ENCODE measurements at places on chromosomes 7 and 10.
A peak's percentile ranks its signal among the peaks of the same experiment; 100 is the strongest.

DNA sequence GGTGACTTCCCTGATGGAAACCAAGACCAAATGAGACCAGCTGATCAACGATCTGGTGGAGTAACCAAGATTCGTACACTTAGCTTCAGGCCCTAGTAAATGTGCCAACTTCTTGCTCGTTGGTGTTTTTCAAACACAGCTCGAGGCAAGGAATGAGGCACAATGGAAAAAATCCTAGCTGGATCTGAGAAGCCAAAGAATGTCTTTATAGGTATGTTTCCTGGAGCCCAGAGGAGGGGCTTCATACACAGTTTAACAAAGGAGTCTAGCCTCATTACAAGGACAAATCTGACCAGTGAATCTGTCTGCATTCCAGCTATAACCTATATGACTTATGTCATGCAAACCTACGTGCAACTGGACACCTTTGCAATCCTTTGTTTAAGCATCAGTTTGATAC lies 3.7 kb downstream of the COL17A1 start:
- no peak for DNase-seq

GRCh38 chr10:69558559-69558958 lies 14.7 kb downstream of the NEUROG3 start:
- DNase-seq = no peak

DNA sequence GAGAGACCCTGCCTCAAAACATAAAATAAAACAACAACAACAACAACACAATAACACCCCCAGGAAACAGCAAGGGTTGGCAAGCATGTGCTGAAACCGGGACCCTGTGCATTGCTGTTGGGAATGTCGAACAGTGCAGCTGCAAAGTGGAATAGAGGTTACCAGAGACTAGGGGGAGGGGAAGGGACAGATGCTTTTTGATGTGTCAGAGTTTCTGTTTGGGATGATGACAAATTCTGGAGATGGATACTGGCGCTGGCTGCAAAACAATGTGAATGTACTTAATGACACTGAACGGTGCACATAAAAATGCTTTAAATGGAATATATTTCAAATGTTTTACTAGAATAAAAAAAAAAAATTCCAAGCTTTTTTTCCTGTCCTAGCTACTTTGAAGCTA lies 241.8 kb downstream of the TEX36 start:
- no peak for DNase-seq

- DNase-seq = no peak
Observed at GRCh38 chr10:131845505-131846239, 55.1 kb upstream of the PPP2R2D start.

GRCh38 chr7:85186083-85186520 lies 754 bp downstream of the SEMA3D start:
- DNase-seq = no peak

DNA sequence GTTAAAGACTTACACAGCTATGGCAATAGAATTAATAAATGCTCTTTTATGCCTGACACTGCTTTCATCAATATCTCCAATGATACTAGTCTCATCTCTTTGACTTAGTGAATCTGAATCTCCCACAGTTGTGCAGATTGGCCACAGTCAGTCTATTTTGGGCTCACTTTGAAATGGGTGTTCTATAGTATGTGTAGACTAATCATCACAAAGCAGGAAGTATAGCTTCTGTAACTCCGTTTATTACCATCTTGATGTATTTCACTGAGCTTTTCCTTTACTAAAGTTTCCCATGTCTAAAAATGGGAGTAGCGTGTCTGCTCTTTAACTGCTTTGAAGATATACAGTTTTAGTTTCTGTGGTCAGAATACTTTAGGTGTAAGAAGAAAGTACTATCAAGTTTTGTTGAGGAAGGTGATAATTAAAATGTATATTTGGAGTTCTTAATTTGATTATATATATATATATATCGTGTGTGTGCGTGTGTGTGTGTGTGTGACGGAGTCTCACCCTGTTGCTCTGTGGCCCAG lies 70.1 kb downstream of the ST7 start:
- DNase-seq = peak; percentile 31

DNA sequence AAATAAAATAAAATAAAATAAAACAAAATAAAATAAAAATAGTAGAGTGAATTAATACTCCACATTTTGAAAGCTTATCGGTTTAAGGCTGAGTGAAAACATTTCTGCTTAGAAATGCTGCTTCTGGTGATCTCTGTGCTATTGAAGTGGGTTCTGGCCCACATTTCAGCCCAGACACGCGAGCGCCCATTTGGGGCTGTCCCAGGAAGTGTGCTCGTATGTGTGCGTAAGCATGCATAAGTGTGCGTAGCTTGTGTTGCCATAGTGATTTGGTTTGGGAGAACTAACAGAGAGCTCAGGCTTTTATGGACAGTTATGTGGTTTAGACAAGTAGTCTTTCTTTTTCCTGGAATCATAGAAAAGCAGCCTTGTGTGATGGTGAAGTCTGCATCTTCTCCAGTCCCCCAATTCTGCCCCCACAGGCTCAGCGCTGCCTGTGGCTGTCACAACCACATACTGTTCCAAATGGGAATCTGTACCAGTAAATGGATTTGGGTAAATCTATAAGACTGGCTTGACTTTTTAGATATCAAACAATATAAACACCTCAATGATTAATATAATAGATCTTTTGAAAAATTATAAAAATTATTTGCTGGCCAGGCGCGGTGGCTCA lies 29.8 kb upstream of the PURB start:
- DNase-seq = peak; percentile 56

- no peak for DNase-seq
Observed at GRCh38 chr7:123615344-123615743, 13.7 kb downstream of the ASB15 start.

DNA sequence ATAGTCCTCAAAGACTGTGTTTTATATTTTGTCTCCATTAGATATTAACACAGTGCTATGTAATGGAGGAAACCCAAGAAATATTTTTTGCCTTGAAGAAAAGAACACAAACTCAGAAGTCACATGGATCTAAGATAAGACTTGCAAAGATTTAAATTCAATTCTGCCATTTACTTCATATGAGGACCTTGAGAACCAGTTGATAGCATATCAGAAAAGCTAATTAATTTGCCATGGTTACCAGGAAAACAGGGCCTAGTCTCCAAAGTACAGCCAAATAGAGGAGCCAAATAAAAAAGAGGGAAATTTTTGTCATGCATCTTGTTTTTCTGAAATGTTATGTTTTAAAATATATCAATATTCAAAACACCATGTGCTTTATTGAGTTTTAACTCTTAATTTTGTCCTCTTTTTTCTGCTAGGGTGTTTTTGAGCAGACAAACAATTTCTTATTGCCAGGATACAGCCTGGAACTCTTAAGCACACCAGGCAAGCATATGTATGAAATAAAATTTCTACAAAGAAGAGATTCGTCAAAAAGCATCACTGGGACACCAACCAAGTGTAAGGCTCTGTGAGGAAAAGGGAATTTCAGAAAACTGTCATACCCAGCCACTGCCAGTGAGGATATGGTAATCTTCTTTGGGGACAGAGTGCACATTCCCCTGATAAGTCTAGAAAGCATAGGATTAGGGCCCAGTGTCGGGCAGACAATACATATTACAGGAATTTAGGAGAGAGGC lies 10.6 kb upstream of the TOMM7 start:
- no peak for DNase-seq

GRCh38 chr10:43035800-43036199 lies 41.1 kb upstream of the RET start:
- no peak for DNase-seq

- DNase-seq = no peak
Observed at GRCh38 chr10:107834706-107835105, 670.2 kb upstream of the SORCS1 start.

DNA sequence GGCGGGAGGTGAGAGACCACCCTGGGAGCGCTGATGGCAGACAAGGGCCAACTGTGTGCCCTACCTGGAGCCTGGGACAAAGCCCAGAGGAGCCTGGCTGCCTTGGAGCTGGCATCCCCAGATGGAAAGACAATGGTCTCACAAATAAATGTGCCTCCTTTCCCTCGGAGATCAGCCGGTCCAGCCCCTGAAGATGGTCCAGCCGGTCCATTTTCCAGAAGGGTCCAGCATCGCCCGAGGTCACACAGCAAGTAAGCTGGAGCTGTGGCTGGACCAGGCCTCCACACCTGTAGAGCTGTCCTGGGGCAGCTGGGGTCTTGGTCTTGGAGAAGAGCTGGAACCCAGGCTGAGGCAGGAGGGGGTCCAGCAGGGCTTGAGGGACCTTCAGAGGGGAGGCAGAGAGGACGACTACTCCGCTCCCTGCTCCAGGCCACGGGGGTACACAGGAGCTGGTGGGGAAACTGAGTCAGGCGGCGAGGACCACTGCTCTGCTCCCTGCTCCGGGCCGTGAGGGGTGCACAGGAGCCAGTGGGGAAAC lies 3.6 kb downstream of the ELFN1 start:
- DNase-seq = no peak

DNA sequence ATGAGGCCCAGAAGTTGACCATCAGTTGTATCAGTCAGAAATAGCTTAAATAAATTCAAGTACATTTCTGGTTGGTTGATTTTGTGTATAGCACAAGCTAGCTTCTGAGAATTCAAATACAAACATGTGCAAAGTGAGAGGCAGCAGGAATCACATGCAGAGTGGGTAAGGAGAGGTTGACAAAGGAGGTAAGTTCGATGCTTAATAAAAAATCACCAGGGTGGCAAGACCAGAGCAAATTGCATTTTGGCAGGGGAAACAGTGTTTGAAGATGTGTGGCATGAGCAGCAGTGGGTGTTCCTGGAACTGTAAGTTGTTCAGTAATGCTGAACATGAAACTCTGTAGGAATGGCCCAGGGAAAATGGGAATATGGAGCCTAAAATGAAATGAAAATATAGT lies 52.6 kb downstream of the GNAI1 start:
- no peak for DNase-seq

DNA sequence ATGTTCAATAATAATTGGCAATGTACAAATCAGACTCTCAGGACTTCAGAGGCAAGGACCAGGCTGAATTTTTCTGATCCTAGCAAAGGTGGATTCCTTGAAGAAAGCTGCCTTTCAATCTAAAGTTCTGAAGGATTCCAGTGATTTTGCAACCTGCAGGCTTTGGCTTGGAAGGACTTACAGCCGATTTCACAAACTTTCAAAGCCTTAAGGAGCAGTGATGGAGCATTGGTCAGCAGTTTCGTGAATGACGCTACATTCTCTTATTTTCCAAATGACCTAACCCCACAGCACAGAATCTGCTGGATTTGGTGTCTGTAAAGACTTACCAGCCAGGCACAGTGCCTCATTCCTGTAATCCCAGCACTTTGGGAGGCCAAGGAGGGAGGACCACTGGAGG lies 167.5 kb downstream of the ARHGAP12 start:
- DNase-seq = no peak

DNA sequence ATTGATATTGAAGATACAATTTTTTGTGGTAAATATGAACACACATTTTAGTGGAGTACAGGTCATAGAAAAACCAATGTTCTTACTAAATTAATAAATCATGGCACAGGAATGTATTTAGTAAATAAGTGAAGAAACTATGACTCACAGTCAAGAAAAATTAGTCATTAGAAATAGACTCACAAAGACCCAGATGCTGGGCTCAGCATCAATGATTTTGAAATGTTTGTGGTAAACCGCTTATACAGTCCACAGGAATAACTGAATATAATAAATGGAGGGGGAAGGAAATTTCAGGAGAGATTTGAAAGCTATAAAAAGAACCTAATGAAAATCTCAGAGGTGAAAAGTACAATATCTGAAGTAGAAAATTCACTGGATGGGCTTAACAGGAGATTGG lies 138.3 kb upstream of the ADCY1 start:
- no peak for DNase-seq

Measured in activated CD4-positive, alpha-beta T cell treated with anti-CD3 and anti-CD28 coated beads, Interleukin-10, Interleukin-2, amounts not matched to agents 100 ng/mL and 50 ng/mL, durations not matched to agents 16 hours and 8 hours (primary cell).